ENCODE measurements at places on chromosomes 6 and 20.

DNA sequence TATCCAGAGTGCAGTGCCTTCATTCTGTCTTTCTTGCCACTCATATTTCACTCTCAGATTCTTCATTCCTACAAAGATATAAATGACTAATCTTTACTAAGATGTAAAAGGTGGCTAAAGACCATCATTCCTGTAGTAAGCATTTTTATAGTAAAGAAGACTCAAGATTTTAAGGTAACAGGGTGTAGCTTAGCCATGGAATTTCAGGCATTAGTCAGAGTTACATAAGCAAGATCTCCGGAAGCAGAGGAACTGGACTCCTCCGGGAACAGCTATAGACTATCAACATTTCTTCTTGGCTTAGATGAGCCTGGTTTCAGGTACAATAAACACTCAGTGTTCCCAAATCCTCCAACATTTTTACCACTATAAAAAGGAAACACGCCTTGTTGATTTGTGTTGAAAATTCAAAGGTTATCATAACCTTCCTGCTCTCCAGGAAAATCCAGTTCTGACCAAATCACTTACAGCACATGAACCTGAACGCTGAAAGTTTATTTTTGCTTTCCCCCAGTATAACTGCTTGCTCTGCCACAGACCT, 23.7 kb downstream of the SERPINB1 start:
- peak; percentile 78 for DNase-seq

- DNase-seq = no peak
Observed at GRCh38 chr6:106005954-106006353, 80.2 kb upstream of the PRDM1 start.

DNA sequence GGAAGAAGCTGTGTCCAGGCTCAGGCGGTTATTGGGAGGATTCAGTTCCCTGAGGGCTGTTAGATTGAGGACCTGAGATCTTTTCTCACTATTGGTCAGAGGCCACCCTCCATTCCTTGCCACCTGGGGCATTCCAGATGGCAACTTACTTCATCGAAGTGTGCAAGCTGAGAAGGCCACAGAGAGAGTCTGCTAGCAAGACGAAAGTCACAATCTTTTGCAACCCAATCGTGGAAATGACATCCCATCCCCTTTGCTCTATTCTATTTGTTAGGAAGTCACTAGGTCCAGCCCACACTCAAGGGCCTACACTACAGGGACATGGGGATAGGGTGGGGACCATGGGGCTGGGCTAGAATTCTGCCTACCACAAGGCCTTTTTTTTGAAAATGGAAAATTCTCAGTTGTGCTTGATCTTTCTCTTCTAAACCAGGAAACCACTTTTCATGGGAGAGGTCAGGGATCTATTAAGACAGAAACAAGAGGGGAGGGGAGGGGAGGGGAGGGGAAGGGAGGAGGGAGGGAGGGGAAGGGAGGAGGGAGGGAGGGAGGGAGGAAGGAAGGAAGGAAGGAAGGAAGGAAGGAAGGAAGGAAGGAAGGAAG, 217.2 kb downstream of the BCAS1 start:
- DNase-seq = no peak

DNA sequence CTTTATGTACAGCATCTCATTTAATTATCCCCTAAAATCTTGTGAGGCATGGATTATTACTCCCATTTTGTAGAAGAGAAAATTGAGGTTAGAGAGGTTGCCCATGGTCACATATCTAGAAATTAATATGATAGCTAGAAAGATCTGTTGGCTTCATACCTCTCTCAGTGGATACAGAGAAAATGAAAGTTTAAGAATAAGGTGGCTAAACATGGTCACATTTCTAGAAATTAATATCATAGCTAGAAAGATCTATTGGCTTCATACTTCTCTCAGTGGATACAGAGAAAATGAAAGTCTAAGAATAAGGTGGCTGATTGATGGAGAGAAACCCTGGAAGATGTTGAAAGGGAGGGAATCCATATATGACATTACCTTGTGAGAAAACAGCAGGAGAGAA, 260.7 kb upstream of the MAN1A1 start:
- no peak for DNase-seq

GRCh38 chr20:52601295-52601971, 370.7 kb upstream of the TSHZ2 start:
- DNase-seq = no peak

GRCh38 chr20:47568019-47568418, 66.3 kb downstream of the NCOA3 start:
- DNase-seq = peak; percentile 74

GRCh38 chr6:163872335-163872734, 457.8 kb downstream of the QKI start:
- DNase-seq = no peak

DNA sequence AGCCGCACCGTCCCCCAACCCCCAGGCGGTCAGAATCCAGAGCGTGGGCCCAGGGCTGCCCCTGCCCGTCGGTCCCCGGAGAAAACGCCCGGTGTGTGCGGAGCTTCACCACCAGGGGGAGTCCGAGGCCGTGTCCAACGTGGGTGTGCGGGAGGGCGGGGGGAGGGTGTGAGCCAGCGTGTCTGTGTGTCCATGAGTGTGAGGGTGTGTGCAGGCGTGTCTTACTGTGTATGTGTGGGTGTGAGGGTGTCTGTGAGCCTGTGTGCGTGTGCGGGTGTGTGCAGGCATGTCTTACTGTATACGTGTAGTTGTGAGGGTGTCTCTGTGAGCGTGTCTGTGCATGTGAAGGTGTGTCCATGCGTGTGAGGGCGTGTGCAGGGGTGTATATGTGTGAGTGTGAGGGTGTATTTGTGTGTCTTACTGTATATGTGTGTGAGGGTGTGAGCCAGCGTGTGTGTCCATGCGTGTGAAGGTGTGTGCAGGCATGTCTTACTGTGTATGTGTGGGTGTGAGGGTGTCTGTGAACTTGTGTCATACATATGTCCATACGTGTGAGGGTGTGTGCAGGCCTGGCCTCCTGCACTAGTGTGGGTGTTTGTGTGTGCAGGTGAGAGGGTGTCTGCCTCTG, 24.6 kb upstream of the GATA5 start:
- peak; percentile 19 for DNase-seq

DNA sequence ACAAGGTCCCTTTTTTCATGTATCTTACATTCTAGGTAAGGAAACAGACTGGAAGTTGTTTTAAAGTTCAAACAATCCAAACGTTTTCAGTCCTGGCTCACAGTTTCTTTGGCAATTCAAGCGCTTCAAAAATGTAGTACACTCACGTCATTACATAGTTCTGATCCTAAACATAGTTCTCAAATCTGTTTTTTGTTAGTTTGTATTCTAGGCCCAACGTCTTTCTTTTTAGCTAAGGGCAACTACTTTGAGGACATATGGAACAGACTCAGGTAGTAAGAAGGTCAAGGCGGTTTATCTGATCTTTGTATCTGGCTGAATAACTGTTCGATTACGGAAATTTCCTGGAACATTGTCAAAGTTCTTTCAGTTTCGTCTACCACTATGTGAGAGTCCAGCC, 36.9 kb upstream of the PLCB4 start:
- DNase-seq = no peak

GRCh38 chr6:49416195-49416594, 46.9 kb downstream of the MMUT start:
- DNase-seq = no peak

- DNase-seq = no peak
Observed at GRCh38 chr20:23884136-23884770, 4.7 kb upstream of the CST5 start.

GRCh38 chr6:56314683-56315523, 67.5 kb upstream of the COL21A1 start:
- peak; percentile 50 for DNase-seq

- DNase-seq = peak; percentile 6
Observed at GRCh38 chr20:32004963-32005362, 5.3 kb upstream of the CCM2L start.

GRCh38 chr20:18984238-18985200, 170.9 kb downstream of the SCP2D1 start:
- peak; percentile 2 for DNase-seq

GRCh38 chr20:19761841-19762240, 3.8 kb downstream of the RIN2 start:
- DNase-seq = no peak

DNA sequence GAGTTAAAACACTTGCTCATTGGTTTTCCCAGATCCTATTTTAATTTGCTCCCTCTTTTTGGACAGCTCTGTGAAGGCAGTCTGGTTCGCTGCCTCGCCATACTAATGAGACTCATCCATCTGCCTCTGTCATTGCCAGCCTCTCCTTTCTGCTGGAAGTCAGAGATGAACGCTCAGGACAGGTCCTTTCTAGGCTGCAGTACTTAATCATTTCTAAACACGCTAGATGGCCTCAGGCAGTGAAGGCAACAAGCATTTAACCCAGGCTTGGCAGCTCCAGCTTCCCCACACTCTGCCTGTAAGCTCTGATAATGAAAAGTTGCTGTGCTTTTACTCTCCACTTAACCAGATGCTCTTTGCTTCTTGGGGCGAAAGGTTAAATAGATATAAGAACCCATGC, 286.7 kb upstream of the POU3F2 start:
- no peak for DNase-seq

DNA sequence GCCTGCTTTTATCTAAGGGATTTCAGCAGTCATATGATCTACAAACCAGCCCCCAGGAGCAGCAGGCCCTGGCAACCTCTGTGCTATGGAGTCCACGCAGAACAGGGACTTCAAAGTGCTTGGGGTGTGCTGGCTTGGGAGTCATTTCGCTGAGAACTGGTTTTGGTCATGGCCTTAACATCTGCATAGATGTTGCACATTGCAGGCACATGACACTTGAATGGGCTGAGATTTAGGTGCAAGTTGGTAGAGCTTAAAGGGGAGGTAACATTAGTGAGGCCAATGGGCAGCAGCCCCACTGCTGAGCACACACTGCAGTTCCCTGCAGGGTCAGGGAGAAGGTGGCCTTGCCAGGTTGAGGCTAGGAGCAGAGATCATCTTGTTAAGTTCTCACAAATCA, 43.6 kb downstream of the RREB1 start:
- DNase-seq = no peak

GRCh38 chr6:110476046-110476849, at the start of gene SLC22A16:
Gene SLC22A16 (minus strand): TSS chr6:110476613. CDS start chr6:110476574, 39 bp downstream.
- no peak for DNase-seq

DNA sequence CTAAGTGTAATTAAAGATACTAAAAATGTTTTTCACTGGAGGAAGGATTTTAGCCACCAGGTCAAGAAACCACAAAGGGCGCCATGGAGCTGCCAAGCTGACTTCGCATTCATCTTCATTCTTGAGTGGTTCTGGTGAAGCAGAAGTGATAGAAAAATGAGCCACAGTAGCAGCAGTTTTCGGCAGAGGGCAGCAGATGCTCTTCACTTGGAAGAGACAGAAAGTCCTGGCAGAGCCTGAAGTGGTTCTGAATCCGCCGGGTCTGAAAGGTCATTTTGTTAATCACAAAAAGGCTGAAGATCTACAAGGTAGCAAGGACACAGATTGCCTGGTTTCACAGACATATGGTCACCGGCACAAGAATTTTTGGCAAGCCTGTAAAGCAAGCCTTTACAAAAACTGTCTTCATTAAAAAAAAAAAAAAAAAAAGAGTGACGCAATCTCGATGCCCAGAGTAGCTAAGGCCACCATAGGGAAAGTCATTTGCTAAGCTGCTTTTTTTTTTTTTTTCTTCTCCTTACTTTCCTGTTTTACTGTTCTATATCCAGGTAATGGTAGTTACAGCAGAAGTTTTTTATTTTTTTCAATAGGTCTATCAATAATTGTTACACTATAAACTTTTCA, 345.1 kb upstream of the AGPAT4 start:
- DNase-seq = peak; percentile 82

GRCh38 chr20:59428441-59429205, 128.2 kb downstream of the EDN3 start:
- no peak for DNase-seq

- no peak for DNase-seq
Observed at GRCh38 chr20:63505723-63506122, 6.8 kb upstream of the EEF1A2 start.

DNA sequence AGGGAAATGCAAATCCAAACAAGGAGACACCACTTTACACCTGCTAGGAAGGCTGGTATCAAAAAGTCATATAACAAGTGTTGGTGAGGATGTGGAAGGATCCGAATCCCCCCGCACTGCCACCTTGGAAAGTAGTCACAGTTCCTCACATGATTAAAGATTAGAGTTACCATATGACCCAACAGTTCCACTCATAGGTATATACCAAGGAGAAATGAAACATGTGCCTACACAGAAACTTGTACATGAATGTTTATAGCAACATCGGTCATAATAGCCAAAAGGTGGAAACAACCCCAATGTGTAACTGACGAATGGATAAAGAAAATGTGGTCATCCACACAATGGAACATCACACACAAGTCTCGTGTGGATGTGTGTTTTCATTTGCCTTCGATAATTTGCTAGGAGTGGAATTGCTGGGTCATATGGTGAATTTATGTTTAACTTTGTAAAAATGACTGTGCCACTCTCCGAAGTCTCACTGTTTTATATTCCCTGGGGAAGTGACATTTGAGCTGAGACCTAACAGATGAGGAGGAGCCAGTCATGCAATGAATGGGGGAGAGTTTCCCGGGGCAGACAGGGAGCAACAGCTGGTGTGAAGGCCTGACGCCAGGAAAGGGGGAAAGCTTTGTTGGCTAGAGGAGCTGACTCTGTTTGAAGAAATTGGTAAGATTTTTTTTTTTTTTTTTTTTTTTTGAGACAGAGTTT, 125.9 kb upstream of the MLN start:
- DNase-seq = no peak

DNA sequence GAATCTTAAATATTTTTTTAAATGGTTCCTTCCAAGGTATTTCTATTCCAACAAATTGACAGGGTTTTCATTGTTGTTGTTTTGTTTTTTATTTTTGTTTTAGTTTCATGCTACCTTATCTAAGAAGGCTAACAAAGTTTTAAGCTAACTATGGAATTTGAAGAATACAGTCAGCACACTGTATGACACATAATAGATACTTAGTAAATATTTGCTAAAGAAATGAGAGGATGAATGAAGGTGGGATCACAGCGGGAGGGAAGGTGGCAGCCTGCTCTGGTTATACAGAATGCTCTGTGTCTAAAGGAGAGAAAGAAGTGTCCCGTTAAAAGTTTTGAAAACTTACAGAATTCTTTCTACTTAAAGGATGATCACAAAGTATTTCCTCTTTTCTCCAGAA, 43.7 kb upstream of the DST start:
- no peak for DNase-seq

GRCh38 chr6:108524528-108525248, 36.0 kb upstream of the FOXO3 start:
- DNase-seq = no peak

- peak; percentile 47 for DNase-seq
Observed at GRCh38 chr6:37794825-37795224, 24.7 kb upstream of the ZFAND3 start.

DNA sequence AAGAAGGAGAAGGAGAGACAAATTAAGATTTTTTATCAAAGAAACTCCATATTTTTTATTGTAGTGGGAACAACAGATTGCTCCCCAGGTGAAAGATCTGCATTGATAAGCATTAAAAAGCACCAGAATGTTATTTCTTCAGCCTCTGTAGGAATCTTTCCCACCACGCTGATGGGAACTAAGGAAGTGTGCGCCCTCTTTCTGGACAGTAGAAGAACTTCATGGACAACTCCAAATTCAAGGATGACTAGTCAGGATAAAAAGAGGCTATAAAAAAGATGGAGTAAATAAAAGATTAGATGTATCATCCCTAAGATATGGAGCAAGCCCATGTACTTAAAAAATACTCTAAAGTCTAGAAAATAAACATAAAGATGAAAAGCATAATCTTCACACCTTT, 45.8 kb upstream of the PAK5 start:
- DNase-seq = peak; percentile 1

Data from renal cortical epithelial cell (primary cell).